Anterior cingulate cortex (tissue), 58 donors: ENCODE measurements at places on chromosomes 6 and 20.

DNA sequence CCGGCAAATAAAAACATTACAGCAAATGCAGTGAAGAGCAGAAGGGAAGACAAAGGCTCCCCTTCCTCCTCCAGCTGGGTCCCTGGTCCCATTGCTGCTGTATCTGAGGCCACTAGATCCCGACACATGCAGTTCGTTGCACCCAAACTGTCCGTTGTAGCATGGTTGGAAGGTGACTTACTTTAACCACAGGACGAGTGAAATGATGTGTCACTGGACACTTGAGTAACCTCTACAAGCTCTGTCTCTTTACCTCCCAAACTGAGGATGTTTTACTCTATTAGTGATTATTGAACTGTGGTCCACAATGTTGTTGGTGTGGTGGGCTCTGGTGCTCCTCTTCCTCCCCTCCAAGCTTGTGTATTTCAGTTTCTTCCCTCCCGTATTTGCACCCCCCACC, 46.2 kb upstream of the ARMH2 start:
- DNase-seq: no peak

GRCh38 chr6:126539022-126539421, 199.1 kb downstream of the CENPW start:
- no peak for DNase-seq

DNA sequence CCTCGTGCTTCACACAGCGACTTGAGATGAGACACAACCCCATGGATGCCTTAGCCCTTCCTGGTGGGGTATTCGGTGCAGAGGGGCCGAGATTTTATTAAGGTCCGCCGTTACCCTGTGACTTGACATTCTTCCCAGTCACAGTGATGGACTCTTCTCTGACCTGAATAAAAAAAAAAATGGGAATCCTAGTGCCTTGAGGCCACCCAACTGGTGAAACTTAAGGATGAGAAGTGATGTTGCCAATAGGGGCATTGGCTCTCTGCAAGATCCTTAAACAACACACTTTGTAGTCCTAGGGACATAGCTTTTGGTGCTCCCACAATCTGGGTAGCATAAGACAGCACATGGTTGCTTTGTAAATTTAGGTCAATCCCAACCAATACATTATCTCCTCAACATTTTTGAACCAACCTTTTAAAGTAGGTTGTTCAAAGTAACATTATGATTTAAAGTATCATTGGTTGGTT, 814 bp upstream of the ADNP start:
- no peak for DNase-seq

DNA sequence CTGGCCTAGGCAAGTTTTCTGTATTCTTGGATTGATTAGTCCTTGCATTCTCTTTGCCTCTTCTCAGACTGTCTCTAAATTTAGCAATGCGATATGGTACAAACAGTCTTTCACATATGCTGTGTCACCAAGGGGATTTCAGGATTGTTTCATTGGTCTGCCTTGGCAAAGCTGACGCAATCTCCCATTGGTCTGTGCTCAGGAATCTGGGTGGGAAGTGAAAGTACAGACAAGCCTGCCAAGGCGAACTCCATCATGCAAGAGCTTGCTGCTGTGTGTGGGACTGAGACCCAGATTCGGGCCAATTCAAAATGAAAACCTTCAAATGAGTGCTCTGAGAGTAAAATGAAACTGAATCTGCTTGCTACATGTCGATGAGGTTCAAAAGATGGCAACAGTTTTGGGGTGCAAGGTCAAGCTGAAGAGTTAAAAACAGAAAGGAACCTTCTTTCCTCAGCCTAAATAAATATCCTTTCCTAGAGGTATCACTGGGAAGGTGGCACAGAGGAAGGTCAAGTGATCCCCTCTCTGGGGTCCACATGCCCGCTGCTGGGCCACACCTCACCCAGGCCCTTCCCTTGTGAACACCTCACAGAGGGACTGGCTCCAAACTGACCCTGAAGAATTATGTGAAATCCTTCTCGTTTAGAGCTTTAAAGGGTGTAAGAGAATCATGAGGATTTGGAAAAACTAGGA, 198.8 kb upstream of the PREP start:
- peak; percentile 60 for DNase-seq

DNA sequence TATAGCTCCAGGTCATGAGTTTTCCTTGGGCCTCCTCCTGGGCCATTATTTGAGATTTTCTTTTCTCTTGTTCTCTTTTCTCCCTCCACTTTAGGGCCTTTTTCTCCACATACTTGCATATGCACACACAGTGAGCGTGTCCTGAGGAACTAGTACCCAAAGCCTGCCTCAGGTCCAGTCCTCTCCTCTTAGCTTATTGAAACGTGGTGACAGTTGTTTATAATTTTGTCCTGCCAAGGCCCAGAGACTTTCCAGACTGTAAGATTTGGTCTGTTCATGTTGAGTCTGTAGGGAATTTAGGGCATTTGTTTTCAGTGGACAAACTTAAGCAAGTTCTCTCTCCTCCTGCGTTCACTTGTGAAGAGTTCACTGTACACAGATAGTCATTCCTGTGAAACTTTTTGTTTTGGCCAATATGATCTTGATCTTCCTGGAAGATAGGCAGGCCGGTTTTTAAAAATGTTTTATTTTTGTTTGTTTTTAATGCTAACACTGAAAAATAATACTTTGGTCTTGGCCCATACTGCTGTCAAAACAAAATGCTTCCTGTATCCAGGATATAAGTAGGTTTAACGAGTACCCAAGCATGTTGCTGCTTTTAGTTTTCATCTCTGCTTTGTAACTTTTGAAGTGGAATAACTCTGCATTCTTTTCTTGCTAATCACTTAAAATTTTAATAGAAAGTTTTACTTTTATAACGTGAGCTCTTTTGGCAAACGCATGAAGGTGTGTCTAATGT, 20.7 kb downstream of the LRRC1 start:
- DNase-seq: no peak

GRCh38 chr6:2140438-2141128, 104.8 kb downstream of the GMDS start:
- DNase-seq: no peak
